ENCODE measurements at places on chromosomes 7 and 10. TPM values are rescaled to one million over a fixed set of nuclear protein-coding genes. Genes with fewer than 3 reads are reported as not detected.

DNA sequence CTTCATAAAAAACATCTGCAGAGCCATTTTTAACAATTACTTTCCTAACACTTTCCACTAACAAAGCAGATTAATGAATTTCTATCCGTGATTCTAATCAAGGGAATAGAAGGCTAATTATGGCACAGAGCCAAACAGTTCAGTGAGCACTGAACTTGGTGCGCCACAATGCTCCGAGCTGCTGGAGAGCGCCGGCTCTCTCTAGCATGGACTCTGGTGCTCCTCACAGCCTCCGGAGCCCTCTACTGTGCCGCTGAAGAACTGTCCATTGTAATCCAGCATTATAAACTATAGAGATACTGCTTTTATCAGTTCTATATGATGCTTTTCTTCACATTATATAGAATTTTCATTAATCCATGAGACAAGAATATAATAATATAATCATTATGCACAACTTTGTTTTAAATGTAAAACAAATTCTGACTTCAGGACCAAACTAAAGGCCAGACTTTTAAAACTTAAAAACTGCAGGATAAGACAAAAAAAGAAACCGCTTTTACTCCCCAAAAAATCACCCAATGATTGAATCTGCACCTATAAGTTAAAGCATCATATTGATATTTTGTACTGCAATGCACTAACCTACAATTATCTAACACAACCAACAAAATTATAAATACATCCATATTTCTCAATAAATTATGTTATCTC lies 123.6 kb downstream of the RNF32 start:
- H3K4me1 ChIP-seq: no peaks in the 10 kb centered on the region
- no peak overlapping the region for H3K4me3 ChIP-seq
- H3K36me3 ChIP-seq: no peaks in the 10 kb centered on the region
- H3K27me3 ChIP-seq: no peaks in the 10 kb centered on the region

- no peak overlapping the region for H3K4me3 ChIP-seq
- no peak for DNase-seq
- H3K27me3 ChIP-seq: no peaks in the 10 kb centered on the region
Observed at GRCh38 chr10:101319241-101319915, 34.6 kb upstream of the BTRC start.

The ANXA8L1 gene
- polyA plus RNA-seq: not detected

The LMTK2 gene
- 2.2 TPM for polyA plus RNA-seq

The C10orf67 gene
- polyA plus RNA-seq: not detected

Measured in naive thymus-derived CD4-positive, alpha-beta T cell (primary cell).